Stimulated activated CD4-positive, alpha-beta T cell treated with anti-CD3 and anti-CD28 coated beads, Interleukin-15, amount 100 ng/mL, for 24 hours (primary cell): ENCODE measurements at places on chromosomes 2 and 18.

- DNase-seq, result no peak
These were observed 82.1 kb downstream of the TMEM182 start for GRCh38 chr2:102843764-102844443.

DNA sequence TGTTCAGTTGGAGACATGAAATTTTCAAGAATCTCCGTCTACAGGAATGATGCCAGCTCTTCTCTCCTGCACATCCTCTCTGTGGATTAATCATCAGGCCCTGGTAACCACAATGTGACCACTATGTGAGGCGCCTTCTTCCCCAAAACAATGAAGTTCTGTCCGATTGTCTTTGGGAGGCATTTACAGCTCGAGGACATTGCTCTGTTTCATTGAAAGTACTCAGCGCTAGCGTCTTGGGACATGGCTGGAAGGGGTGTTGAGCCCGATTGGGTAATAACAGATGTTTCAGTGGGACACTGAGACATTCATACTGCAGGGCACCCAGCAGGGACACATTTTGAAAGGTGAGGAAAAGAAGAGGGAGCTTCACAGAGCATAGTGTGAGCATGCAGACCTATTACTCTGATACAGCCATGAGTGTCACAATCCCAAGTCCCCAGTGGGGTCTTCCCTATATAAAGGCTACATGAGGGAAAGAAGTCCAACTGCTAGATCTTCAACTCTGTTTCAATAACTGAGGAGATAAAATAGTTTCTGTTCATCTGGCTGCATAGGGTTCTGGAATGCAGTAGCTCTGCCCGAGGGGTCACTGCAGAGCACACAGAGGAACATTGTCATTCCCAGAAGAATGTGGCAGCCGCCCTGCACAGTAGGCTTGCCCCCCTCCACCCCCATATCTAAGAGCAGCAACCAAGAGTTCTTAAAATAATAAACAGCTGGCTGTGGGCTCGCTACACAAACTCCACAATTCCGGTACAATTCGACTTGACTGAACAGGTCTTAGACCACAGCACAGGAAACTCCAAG is 237.3 kb downstream of the OSR1 start:
- no peak for DNase-seq

DNA sequence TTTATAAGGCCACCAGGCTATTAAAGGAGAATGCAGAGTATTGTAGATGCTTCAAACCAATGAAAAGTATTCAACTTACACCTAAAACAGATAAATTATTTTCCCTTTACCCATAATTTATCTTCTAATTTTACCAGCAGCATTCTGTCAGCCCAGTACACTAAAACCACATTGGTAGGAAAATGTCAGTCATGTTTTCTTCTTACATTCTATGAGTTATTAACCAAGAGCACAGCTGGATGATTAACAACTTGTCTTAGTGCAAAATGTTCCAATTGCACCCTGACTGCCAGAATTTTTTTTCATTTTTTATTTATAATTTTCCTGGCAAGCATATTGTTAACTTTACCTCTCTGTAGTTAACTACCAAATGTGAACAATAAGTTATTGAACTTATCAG is 79.0 kb upstream of the WDR75 start:
- no peak for DNase-seq

GRCh38 chr2:177169810-177170514 is 42.6 kb upstream of the HNRNPA3 start:
- no peak for DNase-seq

DNA sequence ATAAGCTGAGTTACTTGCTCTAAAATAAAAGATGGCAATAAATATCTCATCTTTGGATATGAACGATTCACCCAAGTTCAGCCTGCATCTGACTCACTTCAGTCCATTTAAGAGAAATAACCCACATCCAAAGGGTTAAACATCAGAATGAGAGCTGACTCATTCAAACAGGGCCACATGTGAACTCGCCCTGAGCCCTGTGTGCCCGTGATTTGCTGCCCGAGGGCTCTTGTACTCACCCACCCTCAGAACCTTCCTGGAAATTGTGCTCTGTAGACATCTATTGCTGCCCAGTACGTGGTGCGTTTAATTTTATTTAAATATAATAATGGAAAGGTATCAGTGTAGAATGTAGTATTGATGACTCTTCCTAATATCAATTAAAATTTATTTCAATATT is 66.9 kb upstream of the RBM44 start:
- DNase-seq, result peak; percentile 72

DNA sequence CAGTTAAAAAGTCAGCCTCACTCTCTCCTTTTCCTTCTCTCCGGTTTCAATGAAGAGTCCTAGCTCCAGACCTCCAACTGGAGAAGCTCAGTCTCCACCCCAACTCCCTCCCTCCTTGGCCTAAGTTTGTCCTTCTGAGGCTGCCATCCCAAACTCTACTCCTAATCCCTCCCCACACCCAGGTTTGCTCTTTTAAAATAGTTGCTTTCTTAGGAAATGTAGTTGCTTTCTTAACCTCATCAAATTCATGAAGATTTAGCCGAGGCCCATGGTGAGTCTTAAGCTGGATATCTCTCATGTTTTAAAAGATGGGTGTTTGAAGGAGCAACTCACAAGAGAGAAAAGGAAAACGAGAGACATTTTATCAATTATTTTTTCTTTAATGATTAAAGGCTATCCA is 937 bp upstream of the LANCL1 start:
- peak; percentile 18 for DNase-seq

GRCh38 chr2:70903171-70903570 is 32.5 kb upstream of the ATP6V1B1 start:
- DNase-seq, result no peak

GRCh38 chr2:128435576-128436478 is 117.2 kb upstream of the HS6ST1 start:
- no peak for DNase-seq

DNA sequence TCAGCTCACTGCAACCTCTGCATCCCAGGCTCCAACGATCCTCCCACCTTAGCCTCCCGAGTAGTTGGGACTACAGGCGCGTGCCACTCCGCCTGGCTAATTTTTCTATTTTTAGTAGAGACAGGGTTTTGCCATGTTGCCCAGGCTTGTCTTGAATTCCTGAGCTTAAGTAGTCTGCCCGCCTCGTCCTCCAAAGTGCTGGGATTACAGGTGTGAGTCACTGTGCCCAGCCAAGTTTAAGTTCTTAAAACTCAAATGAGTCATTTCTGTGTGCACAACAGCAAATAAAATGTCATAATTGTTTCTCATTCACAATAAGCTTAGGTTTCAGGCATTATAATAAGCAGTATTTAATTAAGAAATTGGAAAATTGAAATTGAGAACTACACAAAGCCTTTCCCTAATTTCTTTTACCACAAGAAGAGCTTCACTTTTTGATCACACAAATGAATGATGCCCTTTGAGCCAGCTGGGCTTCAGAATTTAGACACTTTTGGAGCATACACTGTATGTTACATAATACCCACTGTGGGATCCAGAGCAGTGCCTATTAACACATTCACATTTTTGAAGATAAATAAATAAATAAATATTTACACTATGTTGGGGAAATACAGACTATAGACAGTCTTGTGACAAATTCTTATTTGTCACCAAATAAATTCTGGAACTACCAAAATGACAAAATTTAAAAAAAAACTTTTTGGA is 8.6 kb upstream of the ME2 start:
- no peak for DNase-seq

- DNase-seq, result no peak
These were observed 31.9 kb upstream of the BMPR2 start for GRCh38 chr2:202344178-202344577.

- no peak for DNase-seq
These were observed 16.8 kb upstream of the AGFG1 start for GRCh38 chr2:227455200-227455599.

- DNase-seq, result no peak
These were observed 95.1 kb downstream of the MRO start for GRCh38 chr18:50724751-50725151.

DNA sequence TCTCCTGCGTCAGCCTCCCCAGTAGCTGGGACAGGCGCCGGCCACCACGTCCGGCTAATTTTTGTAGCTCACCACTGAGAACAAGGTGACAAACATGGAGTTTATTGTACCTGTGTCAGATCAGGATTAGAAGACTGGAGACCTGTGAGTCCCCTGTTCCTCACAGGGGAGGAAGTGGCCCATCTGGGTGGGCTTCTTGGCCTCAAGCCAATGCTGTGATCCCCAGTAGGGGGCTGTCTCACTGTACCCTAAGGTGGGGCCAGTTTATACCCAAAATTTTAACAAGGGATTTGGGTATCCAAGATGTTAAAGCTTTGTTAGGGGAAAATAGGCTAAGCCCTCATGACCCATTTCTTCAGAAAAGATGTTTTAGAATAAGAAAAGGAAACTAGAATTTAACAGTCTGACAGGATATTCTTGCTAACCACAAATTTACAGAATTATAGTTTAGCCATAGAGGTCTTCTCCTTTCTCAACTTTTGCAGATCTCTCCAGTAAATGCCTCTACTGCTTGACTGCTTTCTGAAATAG is 16.3 kb downstream of the PCBP1 start:
- DNase-seq, result no peak

DNA sequence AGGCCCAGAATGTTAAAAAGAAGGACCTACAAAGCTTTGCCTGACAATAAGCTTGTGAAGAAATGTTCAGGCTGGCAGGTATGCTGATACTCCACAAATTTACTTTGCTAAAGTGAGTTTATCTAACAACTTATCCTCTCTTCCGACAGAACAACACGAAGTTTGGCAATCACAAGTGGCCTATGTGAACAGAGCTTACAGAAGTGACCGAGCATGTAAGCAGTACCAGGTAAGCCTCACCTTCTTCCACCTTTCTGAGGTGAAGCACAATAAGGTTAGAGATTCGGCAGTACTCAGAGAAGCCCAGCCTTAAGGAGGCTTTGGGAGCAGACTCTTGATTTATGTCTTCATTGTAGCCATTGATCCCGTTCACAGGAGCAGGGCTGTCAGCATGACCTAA is 9.0 kb upstream of the LCT start:
- DNase-seq, result no peak

GRCh38 chr2:152406119-152406835 is 71.3 kb downstream of the FMNL2 start:
- no peak for DNase-seq

DNA sequence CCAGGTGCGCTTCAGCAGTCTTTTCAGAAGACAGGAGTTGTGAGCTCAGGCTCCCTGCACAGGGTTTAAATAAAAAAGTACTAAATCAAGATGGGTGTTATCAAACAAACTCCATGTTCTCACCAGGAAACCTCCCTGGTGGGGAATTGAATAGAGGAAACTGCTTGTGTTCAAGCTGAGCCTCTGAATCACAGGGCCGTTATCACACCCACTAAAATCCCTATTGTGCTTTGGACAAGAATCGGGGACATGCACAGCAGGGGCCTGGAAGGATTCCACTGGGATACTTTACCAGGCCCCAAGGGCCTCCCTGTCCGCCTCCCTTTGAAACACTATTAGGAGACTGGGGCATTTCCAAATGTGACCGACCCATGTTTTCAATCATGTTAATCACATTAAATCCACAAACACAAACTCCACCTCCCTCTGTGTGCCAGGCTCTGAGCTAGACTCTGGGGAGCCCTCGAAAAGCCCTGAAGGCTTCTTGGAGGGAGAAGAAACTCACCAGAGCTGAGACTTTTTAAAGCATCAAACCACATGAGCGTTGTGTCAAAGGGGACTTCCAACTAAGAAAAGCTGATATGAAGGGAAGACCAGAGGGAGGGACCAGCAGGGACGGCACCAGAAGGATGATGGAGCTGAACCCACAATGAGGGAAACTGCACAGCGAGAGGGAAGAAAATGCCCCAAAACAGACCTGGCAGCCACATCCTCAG is 458.7 kb upstream of the ID2 start:
- no peak for DNase-seq

- no peak for DNase-seq
These were observed 6.7 kb downstream of the TGFA start for GRCh38 chr2:70546885-70547284.

DNA sequence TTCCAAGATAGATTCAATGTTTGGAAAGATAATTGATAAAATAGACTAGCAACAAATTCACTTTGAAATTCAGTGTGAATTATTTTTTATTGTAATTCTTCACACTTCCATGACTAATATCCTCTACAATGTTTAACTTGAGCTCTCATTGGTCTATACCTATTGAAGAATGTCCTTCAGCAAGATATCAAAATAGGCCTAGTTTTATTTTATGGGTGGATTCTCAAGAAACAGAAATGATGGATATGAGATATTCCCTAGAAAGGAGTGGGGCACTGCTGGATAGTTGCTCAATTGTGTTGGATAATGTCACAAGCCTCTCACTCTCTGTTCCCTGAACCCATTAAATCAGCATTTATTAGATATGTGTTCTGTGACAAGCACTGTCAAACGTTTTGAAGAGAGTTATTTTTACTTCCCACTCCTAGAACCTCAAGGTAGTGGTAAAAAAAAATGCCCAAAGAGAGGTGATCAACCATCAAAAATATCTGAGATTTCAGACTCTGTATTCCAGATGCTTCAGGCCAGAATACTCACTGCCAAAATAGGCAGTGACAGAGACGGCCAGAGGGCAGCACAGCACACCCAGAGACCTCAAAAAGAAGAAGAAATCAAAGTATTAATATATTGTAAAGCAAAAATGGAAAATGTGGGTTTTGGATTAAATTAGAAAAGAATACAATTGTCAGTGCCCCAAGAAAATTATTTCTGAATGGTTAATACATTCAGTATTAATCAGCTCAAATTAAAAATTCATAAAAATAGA is 87.5 kb downstream of the TRIB2 start:
- DNase-seq, result no peak

GRCh38 chr2:88757025-88757424 is 65.6 kb downstream of the RPIA start:
- DNase-seq, result no peak

GRCh38 chr2:126843081-126843480 is 55.6 kb upstream of the TEX51 start:
- DNase-seq, result no peak

DNA sequence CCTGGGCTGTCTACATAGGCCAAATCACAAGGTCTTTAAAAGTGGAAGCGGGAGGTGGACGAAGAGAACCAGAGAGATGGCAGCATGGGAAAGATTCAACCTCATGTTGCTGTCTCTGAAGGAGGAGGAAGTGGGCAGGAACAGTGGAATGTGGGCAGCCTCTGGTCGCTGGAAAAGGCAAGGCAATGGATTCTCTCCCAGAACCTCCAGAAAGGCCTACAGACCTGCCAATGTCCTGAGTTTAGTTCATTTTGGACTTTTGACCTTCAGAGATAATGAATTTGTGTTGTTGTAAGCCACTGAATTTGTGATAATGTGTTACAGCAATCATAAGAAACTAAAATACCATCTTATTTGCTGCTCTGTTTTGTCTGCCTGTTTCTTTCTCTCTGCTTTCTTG is 122.5 kb downstream of the RNF152 start:
- DNase-seq, result no peak

- no peak for DNase-seq
These were observed 430.2 kb downstream of the SETBP1 start for GRCh38 chr18:45110577-45111501.

DNA sequence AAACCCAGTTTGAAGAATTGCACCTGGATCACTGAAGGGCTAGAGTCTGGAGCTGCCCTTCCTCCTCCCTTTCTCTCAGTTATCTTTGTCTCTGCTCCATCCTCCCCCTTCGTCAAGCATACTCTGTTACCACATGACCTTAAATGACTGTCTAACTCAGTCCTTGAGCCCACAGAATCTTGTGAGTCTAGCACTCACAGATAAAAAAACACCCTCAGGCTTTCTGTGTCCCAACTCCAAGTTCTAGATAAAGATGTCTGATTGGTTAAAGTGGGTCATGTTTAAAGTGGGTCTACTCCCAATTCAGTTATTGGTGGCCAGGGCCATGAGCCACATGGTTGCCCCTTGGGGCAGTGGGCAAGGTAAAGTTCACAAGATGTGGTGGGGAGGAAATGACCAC is 53.5 kb upstream of the CYP1B1 start:
- no peak for DNase-seq
